ENCODE measurements at places on chromosomes 11 and 22. TPM values are rescaled to one million over a fixed set of nuclear protein-coding genes. Genes with fewer than 3 reads are reported as not detected.

DNA sequence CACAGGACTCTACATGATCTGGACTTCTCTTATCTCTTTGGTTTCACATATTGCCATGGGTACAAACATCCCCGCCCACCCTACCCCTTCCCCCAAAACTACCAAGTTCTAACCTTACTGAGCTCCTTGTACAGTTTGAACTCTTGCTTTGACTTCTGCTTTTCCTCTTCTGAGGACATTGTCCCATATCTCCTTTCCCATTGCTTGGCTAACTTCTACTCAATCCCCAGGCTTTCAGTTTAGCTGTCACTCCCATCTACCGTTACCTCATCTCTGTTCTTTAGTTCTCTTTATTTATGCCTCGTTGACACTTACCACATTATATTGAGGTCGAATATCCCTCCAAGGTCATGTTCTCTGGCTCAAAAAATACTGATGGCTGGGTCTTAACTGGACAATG is 393.5 kb upstream of the CADM1 start:
- DNase-seq = no peak

GRCh38 chr11:7016011-7016410 is 4.1 kb downstream of the ZNF214 start:
- DNase-seq = no peak

GRCh38 chr11:31480930-31481329 is 28.5 kb downstream of the IMMP1L start:
- DNase-seq = no peak

DNA sequence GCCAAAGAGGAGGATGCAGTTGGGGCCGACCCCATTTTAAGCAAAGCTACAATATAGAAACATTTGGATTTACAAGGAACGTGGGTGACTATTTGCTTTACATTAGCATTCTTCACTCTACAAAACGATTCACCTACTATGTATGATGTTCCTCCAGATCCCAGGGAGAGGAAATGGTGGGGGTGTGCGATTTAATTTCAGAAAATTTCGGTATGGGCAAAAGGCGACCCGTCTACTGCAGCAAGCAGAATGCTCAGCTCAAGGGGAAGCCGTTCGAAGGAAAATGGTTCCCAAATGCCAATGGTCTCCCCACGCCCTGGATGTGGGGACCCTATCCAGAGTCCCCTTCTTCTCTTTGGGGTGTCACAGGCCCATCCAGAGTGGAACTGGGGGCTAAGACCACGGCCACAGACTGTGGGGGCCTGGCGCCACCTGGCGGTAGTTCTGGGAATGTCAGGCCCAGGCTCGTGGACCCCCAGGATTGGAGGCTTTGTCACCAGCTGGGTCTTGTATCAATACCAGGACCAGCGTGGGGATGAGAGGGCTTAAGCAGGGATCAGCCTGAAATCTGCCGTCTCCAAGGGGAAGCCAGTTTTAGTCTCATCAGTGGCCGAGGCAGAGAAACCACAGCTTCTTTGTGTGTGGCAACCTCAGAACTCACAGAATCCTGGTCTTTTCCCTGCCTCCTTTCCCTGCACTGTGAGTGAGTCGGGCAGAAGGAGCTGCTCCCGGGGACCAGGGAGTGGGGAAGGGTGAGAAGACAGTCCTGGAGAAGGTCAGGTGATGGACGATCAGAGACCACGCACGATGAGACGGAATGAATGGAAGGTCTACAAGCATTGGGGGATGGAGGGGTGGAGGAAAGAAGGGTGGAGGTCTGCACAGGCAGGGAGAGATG is 8.4 kb downstream of the LRRC10B start:
- peak; percentile 64 for DNase-seq

Gene ENDOD1
- 55.6 TPM for total RNA-seq

GRCh38 chr11:45926536-45927331 is 4.3 kb downstream of the LARGE2 start:
- no peak for DNase-seq

GRCh38 chr22:23225724-23226496 is 45.6 kb downstream of the BCR start:
- no peak for DNase-seq

Gene CHRDL2
- total RNA-seq = 5.3 TPM

DNA sequence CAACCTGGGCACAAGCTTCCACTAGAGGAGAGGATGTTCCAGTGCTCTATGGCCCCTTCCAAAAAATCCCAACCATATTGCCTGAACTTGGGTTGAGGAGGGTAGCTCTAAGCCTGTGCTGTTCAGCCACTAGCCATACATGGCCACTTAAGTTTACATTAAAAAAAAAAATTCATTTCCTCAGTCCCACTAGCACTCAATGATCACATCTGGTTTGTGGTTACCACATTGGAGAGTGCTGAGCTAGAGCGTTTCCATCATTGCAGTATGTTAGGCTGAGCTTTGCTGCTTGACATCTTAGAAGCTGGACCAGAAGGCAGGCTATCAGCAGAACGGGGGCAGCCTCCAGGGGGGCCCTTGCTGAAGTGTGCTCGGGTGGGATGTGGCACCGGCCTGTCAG is 43.5 kb upstream of the CYP2D6 start:
- no peak for DNase-seq

Gene CLDN25
- total RNA-seq = not detected

- no peak for DNase-seq
Measured at GRCh38 chr22:47249370-47249928, 487.0 kb downstream of the TBC1D22A start.

DNA sequence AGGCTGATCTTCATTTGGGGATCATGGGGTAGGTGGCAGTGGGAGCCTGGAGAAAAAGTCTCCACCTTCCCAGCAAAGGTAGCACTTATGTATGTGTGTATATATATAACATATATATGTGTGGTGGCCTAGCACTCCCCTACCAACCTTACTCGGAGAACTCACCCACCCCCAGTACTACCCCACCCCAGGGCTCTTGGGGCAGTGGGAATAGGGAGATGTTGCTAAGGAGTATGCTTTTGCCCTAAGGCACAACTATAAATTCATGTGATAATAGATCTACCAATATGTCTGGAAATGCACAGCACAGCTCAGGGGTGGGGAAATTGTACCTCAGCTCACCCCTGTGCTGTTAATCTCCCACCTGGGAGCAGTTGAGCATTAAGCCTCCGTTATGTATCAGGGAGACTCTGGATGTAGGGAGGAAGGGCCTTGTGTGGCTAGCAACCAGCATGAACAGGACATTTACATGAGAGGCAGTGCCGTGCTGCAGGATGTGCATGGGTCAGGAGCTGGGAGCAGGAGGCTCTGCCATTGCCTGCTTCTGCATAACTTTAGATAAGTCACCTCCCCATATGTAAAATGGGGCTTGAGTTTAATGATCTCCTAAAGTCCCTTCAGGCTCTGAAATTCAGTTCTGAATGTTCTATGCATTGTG is 57.3 kb downstream of the C11orf91 start:
- no peak for DNase-seq

- no peak for DNase-seq
Measured at GRCh38 chr11:44464741-44465140, 100.7 kb upstream of the CD82 start.

Gene OR5M11
- not detected for total RNA-seq

GRCh38 chr22:38523479-38523878 is 17.4 kb upstream of the DDX17 start:
- DNase-seq = no peak

Gene SLC37A2
- 3.0 TPM for total RNA-seq

DNA sequence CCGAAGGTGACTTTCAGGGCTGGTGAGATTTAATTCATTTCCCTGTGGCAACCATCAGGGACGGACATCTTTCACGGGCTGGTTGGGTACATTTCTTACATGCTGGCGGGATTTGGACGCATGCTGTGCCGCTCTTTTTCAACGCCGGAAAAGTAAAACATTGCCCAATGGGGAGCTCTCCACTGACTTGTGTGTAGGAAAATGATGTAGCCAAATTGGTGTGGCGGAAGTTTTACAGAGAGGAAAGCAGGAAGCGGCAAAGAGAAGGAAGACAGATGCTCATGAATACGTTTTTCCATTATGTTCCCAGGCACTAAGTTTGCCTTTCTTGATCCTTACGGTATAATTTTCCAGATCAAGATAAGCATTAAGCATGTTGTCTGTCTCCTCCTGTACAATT is 375.8 kb downstream of the NTM start:
- DNase-seq = no peak

Gene PNPLA3
- 0.93 TPM for total RNA-seq

DNA sequence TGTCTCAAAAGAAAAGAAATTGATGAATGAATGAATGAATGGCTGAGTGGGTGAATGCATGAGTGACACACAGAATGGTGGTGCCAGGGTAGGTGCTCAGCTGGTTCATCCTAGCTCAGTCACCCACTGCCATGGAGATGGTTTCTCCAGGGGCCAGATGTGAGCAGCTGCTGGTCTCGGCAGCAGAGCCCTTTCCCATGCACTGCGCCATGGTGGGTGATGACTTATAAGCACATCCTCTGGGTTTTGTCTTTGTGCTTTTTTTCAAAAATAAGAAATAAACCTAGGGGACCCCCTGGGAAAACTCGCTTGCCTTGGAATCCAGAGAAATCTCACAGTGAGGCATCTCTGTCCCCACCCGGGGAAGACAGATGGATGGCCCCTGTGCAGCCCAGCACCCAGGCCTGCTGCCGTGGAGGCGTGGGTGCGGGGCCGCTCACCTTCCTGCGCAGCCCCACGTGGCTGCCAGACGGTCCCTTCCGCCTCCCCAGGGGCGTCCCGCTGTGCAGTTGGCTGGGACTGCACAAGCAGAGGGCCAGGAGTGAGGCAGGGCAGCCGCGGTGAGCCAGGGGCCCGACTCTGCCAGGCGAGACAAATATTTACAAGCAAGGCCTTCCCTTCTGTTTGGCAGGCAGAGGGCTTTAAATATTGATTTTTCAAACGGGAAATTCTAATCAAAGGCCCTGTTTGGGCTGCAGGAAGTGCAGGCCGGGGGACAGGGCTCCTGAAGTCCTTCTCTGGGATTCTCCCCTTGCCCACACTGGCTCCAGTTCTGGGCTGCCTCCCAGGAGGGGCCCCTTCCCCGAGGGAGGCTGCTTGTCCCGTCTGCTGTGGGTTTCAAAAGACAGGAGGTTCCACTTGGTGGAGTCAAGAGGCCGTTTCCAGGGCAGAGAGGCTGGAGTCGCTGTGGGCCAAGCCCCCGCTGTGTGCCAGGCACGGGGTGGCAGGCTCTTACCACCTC is 24.3 kb downstream of the MPPED1 start:
- DNase-seq = no peak

Gene RPLP2
- total RNA-seq = 864 TPM

DNA sequence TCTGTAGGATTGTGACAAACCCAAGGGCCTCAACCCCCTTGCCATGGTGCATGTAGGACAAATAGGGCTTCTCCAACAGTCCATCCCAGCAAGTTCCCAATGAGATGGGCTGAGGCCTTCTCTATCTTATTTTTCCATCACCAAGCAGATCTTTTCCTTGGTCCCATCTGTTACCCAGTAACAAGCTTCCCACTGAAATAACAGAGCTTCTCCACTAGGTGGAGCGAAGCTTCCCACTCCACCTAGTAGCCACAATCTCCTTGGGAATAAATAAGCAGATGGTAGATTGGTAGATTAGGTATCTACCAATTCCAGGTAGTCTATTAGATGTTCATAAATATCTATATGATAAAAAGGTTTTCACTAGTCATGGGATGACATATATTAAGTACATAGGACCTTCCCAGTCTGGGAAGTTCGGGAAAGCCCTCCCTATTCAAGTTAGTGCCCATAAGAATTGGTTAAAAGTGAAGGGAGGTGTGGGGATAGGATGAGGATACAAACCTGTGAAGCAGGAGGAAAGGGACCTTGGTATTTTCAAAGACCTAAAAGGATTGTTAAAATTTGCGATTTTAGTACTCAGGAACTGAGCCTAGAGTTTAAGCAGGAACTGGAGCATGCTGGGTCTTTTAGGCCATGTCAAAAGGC is 5.9 kb upstream of the OR52L1 start:
- DNase-seq = no peak

Gene TOP3B
- 70.5 TPM for total RNA-seq

- DNase-seq = no peak
Measured at GRCh38 chr22:47849576-47849975, 1087.1 kb downstream of the TBC1D22A start.

Gene CHST1
- 10.6 TPM for total RNA-seq

DNA sequence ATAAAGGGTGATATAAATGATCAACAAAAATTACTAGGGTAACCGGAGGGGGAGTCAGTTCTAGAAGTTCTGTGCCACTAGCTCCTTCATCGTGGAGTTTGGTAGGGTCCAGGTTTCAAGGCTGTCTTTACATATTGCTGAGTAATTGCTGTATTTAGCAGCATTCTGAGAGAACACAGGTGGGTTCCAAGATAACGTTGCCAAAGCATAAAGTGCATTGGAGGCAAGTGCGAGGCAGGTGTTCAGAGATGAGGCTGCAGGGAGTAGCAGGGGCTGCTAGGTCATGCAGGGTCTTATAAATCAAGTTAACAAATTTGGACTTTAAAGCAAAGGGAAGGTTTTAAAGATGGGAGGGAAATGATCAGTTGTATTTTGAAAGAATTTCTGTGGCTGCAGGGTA is 17.8 kb downstream of the SGSM3 start:
- DNase-seq = no peak

Gene GP1BB
- 28.0 TPM for total RNA-seq
